ENCODE measurements at places on chromosomes 7 and 10. TPM values are rescaled to one million over a fixed set of nuclear protein-coding genes. Genes with fewer than 3 reads are reported as not detected.

- no peak for DNase-seq
These were observed 1.8 kb upstream of the SRGN start for GRCh38 chr10:69086001-69086509.

GRCh38 chr10:101570428-101571270 lies 17.4 kb downstream of the POLL start:
- DNase-seq, result no peak

DNA sequence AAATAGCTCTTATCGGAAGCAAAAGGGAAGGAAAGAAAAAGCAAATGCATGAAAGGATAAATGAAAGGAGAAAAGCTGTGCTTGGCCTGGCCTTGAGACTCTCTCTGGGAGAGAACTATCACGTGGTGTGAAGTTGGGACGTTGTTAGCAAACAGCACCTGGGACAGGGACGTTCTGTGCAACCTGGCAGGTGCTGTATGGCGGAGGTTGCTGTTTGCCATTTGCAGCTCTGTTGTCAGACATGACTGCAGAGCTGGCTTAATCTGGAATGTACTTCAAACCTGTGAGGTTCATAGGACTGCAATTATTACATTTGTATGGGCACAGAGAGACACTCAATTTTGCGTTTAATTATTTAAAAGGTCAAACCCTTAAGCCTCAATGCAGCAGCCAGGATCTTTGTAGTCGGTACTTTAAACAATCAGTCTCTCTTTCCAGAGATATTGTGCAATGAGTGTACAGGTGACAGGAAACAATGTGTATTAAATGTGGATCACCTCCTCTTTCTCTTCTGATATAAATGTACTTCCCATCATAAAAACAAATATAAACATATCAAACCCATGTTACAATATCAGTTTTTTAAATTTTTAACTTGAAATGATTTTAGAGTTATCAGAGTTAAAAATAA lies 800.5 kb upstream of the KCND2 start:
- DNase-seq, result no peak

GRCh38 chr10:120483651-120484301 lies 26.7 kb downstream of the PLPP4 start:
- no peak for DNase-seq

- no peak for DNase-seq
These were observed 165.5 kb downstream of the ANK3 start for GRCh38 chr10:60224066-60224705.

DNA sequence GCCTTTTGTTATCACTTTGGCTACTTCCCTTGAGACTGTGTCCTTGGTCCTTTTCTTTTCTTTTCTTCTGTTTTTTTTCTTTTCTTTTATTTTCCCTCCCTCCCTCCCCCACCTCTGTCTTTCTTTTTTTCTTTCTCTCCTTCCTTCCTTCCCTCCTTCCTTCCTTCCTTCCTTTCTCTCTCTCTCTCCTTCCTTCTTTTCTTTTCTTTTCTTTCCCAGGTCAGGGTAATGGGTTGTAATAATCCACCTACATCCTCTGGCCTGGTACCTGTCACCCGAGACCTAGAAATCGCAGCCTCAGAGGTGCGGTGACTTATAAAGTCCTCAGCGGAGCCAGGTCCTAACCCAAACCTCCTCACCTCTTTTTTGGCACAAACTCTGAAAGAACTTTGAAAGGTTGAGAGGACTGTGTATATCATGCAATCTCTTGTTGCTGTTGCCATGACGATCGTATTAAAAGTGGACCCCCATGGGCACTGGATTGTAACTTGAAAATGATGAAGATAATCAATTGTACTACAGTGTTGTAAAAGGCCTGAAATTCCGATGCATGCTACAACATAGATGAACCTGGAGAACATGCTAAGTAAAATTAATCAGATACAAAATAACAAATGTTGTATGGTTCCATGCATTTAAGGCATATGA lies 140.7 kb upstream of the AGK start:
- no peak for DNase-seq

GRCh38 chr10:75040576-75040975 lies 70.9 kb upstream of the SAMD8 start:
- no peak for DNase-seq

DNA sequence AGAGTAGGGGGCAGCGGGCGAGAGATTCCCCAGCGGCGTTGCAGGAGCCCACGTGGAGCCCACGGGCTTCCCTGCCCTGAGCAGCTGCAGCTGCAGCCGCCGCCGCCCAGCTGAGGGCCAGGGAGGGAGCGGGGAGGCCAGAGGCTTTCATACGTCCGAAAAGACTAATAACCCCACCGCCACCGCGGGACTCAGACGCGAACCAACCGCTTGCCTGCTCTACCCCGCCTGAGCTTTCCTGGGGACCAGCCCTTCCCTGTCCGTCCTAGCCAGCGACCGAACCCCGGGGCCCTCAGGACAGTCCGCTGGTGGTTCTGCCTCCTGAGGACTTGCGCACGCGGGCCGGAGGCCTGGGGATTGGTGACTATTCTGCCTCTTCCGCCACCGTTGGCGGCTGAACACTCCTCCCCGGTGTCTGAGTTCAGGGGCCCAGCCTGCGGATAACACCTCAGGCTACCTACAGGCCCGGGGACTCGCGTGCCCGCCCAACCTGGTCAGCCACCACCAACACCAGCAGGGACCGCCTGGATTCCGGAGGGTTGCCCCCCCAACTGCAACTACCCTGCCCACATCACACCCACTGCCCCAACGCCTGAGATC lies 18.4 kb downstream of the IFT22 start:
- no peak for DNase-seq

- DNase-seq, result no peak
These were observed 14.8 kb downstream of the WDR86 start for GRCh38 chr7:151395036-151395367.

- DNase-seq, result peak; percentile 61
These were observed 1.3 kb upstream of the TNRC18 start for GRCh38 chr7:5424749-5425506.

DNA sequence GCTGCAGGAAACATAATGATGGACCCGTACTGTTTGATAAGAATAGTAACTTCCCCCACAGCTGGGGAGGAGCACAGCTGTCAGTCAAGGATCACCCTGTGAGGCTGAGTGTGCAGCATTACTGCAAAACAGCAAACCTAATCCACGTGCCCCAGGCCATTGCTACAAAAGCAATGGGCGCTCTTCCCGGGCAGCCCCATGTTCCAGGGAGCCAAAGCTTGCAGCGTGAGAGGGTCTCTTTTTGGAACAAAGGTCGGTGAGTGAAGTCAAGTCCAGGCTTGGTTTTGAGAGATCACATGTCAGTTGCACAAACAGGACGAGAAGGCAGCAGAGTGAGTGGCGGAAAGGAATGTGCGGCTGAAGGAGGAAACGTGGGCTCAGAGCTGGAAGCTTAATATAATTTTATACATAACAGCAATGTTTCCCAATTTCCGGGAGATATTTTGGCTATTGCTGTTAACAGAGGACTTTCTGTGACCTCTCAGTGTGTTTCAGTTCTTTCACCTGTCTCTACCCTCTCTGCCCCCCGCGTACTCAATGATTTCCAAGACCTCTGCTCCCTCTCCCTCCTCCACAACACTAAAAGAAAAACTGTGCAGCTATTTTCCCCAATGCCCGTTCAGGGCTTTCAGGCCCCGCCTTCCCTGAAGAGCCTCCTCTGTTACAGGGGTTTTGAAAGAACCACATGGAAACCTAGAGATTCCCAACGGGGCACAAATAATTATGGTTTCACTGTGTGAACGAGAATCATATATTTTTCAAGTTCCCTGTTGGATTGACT lies 128.9 kb downstream of the MTPAP start:
- peak; percentile 26 for DNase-seq

- peak; percentile 96 for DNase-seq
These were observed at the start of gene AP5Z1 for GRCh38 chr7:4775250-4775847. Gene AP5Z1, plus strand, starts transcription at chr7:4775623. Its CDS starts 93 bp downstream, at chr7:4775716.

- no peak for DNase-seq
These were observed 532.0 kb downstream of the GATA3 start for GRCh38 chr10:8586504-8586903.

DNA sequence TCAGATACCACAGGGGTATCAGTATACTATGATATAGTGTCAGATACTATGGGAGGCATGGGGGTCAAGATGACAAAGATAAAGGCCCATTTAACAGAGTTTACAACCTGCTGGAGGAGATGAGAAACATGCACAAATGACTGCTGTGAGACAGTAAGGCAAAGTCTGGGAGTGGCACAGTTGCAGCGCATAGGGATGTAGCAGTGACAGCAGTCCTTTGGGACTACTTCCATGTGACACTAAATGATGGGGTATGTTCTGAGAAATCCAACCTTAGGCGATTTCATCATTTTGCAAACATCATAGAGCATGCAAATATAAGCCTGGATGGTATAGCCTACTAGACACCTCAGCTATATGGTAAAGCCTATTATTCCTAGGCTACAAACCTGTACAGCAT lies 56.8 kb downstream of the CDK1 start:
- DNase-seq, result no peak

- peak; percentile 24 for DNase-seq
These were observed 4.6 kb downstream of the KIF20B start for GRCh38 chr10:89706011-89706410.

DNA sequence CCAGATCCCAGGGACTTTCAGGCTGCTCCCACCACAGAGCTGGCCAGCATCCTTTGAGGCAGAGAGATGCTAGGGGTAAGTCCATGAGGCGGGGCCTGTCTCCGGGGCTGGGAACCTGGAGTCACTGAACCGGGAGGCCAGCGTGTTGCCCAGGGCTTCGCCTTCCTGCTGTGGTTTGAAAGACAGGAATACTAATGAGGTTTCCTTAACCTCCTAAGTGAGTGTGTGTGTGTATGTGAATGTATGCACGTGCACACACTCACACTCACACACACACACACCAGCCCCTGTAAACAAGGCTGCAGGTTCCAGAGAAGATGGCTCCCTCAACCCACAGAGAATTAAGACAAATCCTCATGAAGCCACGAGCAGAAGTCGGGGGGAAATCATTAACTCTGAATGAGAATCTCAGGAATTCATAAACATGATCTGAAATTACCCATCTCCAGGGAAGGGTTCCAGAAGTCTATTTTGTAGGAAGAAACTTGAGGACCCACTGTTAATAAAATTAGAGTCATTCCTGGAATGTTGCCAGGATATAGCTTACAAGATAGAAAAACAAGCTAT lies 20.3 kb upstream of the PFKP start:
- no peak for DNase-seq

DNA sequence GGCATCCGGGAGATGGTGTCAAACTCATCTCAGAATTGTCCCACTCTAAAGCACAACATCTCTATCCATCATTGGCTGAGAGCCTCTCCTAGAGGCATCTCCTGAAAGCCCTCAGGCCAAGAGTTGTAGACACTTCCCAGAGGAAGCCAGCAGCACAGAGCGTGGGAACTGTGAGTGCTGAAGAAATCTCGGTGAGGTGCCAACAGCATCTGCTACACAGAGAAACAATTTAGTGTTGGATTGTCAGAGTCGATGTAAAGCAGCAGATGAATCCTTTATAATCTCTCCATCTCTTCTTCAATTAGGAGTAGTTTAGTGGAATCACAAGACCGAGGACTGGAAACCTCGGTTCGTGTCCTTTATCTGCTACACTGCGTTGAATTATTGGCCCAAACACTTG lies 172.2 kb downstream of the C7orf25 start:
- no peak for DNase-seq

GRCh38 chr10:78175444-78176015 lies 141.9 kb downstream of the RPS24 start:
- DNase-seq, result no peak

DNA sequence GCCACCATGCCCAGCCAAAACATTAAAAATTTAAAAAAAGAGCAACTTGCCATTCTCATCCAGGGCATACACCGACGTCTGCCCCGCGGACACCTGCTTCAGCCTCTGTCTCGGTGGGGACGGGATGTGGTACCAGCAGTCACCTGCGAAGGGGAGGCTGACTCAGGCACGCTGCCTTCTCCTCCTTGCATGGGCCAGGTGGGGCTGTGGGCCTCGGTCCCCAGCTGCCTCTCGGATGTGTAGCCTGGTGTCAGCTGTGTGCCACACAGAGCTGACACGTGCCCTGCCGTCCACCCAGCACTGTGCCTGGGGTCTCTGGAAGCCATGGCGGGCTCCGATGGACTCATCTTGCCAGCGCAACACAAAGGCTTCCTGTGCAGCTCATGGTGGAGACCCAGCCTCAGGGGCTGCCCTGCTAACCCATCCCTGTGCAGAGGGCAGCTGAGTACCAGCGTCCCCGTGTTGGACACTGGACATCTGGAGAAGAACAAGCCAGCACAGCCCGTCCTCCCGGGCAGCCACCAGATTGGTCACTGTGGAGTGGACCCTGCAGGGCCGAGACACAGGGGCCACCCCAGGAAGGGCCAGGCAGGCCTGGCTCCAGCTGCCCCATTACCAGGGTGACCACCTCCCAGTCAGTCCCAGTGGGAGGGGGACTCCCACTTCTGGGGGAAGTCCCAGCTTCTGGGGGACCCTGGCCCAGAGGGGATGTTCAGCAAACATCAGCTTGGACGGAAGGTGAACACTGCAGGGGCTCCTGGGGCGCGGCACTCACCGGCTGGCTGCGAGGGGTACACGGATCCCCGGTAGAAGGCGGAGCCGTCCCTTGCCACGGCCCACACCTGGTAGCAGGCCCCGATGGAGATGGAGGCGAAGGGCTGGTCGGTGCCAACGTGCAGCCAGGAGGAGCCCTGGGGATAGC lies 10.6 kb downstream of the BHLHA15 start:
- DNase-seq, result no peak

DNA sequence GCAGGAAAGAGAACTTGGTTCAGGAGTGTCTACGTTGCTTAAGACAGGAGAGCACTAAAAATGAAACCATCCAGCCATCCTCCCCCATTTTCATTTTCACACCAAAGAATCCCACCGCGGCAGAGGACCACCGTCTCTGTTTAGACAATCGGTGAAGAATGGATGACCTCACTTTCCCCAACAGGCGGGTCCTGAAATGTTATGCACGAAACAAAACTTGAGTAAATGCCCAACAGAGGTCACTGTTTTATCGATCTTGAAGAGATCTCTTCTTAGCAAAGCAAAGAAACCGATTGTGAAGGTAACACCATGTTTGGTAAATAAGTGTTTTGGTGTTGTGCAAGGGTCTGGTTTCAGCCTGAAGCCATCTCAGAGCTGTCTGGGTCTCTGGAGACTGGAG lies 1.4 kb upstream of the IL6 start:
- DNase-seq, result peak; percentile 52

GRCh38 chr7:132933072-132933458 lies 148.8 kb downstream of the CHCHD3 start:
- peak; percentile 84 for DNase-seq

Gene TMEM26
- 0.71 TPM for total RNA-seq

Gene PDCD11
- 37.3 TPM for total RNA-seq

Gene RBP3
- not detected for total RNA-seq

Gene HABP2
- total RNA-seq, result not detected

Gene IDI2
- not detected for total RNA-seq

Gene GPR146
- 4.2 TPM for total RNA-seq

Gene NCF1
- total RNA-seq, result not detected

Gene SPOCK2
- 0.06 TPM for total RNA-seq

Gene PSTK
- 5.6 TPM for total RNA-seq

Gene KAT6B
- total RNA-seq, result 9.6 TPM

Gene CALCR
- not detected for total RNA-seq

Gene MOSPD3
- total RNA-seq, result 15.8 TPM

Gene HOXA7
- 8.3 TPM for total RNA-seq

Gene OR2A12
- not detected for total RNA-seq

Gene LAMB1
- 140 TPM for total RNA-seq

Gene SCIN
- 0.40 TPM for total RNA-seq

Gene WEE2
- not detected for total RNA-seq

All from LHCN-M2 (cell line).